ENCODE measurements at places on chromosomes 1 and 21.
A peak's percentile ranks its signal among the peaks of the same experiment; 100 is the strongest.

DNA sequence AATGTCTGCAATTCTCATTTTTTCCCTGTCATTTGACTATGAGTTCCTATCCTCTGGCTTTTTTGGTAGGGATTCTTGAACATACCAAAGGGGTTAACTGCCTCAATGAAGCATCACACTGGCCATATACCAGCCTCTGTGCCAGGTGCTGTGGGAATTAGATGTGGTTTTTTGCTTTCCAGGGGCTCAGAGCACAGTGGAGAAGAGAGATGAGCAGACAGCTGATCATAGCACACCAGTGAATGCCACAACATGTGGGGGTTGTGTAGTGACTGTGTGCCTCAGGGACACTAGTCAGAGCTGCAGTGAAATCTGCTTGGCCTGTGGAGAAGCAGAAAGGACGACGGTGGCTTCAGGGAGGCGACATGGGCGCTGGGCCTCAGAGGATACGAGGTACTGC is 30.8 kb downstream of the HLX start:
- DNase-seq = no peak

GRCh38 chr1:154418923-154419619 is 13.9 kb downstream of the IL6R start:
- no peak for DNase-seq

GRCh38 chr1:234127026-234127671 is 222.7 kb downstream of the SLC35F3 start:
- no peak for DNase-seq

DNA sequence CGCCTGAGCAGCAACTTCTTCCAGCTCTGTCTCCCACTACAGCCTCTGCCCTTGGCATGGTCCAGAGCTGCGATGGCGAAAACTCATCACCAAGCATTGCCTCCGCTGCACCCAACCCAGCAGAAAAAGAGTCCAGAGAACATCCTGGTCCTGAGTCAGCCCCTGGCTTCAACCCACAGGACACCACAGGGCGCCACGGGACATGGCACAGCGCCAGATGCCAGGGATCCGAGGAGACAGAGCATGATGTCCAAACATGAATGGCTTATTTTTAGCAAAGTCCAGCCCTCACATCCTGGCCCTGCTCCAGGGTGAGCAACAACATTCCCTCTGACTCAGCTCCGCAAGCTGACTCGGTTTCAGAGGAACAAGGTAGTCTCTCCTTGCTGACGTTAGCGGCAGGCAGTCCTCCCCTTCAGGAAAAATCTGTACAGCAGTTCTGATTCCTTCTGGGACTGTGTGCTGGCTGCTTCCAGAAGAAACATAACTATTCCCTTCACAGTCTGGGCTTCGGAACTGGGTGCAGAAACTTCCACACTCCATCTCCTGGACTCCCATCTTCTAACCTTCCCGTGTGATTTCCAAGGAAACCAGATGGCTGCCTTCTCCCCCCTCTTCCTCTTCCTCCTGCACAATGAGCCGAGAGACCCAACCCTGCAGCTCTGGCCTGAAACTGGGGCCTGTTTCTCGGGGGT is 131.3 kb downstream of the TOMM20 start:
- DNase-seq = no peak

GRCh38 chr1:228697207-228698016 is 37.9 kb upstream of the RHOU start:
- no peak for DNase-seq

DNA sequence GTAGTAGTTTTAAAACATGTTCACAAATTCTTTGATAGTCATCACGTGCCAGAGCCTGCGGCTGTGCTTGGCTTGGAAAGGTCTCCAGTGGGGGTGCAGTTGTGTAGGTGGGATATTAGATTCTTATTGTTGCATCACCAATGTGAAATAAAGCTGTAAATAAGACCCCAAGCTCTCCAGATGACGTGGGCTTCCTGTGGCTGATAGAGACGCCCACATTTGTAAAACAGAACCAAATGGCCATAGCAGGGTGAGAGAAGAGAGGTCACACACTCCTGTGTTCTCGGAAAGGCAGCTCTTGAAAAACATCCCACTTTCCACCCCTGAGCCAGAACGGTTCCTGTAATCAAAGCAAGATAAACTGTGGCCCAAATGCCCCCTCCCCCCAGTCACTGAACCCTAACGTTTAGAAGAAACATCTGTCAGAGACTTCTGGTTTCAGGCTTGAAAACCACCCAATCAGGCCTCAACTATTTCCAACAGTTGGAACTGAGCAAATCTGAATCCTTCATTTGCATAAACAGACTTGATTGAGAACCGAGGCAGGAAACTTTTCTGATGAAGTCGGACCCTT is 6.6 kb upstream of the NTPCR start:
- no peak for DNase-seq

- DNase-seq = no peak
These were observed 53.3 kb downstream of the GATAD2B start for GRCh38 chr1:153869486-153869885.

DNA sequence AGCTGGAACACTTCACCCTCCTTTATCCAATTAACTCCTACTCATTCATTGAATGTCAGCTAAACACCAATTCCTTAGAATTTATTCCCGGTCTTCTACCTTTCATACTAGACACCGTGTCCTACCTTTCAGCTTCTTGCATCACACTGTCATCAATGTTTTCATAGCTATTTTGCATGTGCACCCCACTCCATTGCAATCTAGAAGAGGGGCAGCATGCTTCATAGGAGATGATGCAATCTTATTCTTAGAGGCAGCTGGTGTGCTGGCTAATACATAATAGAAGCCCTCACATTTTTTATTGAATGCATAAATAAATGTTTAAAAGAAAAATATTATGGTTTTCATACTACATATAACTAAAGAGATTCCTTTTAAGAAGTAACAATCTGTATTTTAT is 123.6 kb downstream of the DSCAM start:
- no peak for DNase-seq

GRCh38 chr21:25881524-25882376 is 147.0 kb downstream of the GABPA start:
- DNase-seq = peak; percentile 38

- DNase-seq = no peak
These were observed 300.4 kb downstream of the PLA2G4A start for GRCh38 chr1:187129132-187129531.

GRCh38 chr21:45589686-45590245 is 47.5 kb upstream of the SLC19A1 start:
- no peak for DNase-seq

GRCh38 chr1:110643879-110644472 is 30.8 kb downstream of the KCNA3 start:
- no peak for DNase-seq

DNA sequence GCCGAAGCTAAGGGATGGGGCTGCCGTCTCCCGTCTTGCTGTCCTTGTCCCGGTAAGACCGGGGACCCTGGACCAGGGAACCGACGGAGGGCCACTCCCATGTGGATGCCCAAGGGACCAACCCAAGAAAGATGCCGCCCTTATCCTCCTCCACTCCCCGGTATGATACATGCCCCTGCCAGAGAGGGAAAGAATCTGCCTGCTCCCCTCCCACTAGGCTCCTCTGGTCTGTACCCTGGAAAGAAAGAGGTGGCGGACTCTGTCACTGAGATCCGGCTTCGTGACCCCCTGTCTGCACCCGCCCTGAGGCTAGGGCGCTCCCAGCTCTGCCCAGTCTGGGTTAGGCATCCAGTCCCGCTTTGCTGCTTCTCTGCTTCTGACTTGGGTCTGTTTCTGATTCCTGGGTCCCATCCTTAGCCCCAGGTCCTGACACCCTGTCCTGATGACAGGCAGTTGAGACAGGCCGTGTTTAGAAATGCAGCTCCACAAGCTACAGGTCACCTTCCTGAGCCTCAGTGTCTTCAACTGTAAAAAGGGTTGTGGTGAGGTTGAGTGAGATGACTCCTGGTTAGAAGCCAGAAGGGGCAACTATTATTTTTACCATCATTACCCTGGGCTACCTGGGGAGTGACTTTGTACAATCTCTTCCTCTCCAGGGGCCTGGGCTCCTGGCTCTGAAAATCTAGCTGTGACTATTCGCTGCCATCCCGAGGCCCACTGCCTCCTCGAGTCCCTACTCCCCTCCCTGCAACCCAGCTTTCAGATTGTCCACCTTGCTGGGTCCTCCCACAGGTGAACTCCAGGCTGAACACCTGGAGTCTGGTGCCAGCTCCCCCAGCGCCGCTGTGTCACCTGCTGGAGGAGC is 3.7 kb downstream of the MATN1 start:
- DNase-seq = no peak

- no peak for DNase-seq
These were observed 21.1 kb downstream of the CLDN8 start for GRCh38 chr21:30194701-30195299.

DNA sequence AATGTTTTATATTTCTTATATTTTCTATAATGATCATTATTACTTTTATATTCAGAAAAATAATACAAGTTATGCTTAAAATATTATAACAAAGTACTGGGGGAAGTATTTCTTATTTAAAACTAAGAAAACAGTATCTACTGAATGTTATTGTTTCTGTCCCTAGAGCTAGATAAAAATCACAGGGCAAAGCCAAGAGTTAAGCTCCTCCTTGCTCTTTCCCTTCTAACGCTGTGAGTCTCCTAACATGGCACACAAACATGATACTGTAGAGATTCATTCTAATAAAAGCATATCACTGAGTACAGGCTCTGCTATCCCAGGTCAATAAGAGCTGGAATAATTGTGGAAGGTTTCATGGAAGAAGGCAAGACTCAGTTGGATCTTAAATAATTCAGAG is 53.4 kb downstream of the PTPN14 start:
- no peak for DNase-seq

DNA sequence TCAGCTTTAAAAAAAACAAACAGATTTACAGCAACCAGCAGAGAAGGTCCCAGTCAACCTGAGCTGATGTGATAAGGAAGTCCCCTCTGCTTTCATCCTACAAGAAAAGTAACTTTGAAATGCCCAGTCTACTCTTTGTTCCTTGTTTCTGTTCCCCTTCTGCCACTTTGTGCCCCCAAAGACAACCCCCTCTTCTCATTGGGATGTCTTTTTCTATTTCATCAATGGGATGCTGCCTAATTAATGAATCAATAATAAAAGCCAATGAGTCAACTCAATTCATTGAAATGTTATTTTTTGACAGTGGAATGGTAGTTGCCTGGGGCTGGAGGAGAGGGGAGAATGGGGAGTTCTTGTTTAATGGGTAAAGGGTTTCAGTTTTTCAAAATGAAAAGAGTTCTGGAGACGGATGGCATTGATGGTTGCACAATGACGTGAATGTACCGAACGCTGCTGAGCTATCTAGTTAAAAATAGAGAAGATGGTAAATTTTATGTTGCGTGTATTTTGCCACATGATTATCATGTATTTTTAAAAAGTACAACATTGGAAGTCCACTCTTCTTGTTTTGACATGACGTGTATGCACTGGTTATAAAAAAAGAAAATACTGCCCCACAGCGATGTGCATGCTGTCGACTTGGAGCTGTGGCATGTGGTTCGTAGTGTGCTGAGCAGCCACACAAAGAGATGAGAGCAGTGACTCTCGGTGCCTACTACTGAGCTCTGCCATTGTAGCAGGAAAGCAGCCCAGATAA is 22.4 kb upstream of the PADI2 start:
- no peak for DNase-seq

GRCh38 chr1:206578068-206578977 is 33.9 kb downstream of the EIF2D start:
- no peak for DNase-seq

- DNase-seq = no peak
These were observed 61.7 kb downstream of the ARID4B start for GRCh38 chr1:235266325-235266724.

GRCh38 chr21:31967334-31967733 is 94.5 kb downstream of the HUNK start:
- DNase-seq = no peak

DNA sequence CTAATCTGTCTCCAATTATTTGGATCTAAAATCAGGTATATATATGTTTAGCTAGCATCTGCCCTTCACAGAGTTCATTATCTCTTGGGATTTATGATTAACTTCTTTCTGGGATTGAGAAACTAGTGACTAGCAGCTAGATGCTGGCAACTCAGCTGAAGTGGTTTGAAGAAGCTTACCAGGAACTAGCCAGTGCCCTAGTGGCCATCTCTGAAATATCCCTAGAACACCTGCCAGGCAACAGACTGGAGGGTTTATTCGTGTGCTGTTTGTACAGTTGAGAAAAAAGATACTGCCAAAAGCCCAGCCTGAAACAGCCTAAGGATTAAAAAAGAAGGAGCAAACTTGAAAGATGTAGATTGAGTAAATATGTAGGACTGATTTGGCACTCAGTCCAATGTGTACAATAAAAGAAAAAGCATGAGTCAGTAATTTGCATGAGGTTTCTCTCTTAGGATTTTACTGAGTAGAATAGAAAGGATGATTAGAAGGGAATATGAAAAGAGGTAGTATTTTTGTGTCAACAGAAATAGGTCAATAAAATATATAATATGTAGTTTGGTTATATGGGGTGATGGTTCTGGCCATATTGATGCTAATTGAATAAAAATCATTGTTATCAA is 1144.6 kb upstream of the ADGRL2 start:
- DNase-seq = no peak

GRCh38 chr1:50667272-50667671 is 244.0 kb upstream of the DMRTA2 start:
- DNase-seq = no peak

DNA sequence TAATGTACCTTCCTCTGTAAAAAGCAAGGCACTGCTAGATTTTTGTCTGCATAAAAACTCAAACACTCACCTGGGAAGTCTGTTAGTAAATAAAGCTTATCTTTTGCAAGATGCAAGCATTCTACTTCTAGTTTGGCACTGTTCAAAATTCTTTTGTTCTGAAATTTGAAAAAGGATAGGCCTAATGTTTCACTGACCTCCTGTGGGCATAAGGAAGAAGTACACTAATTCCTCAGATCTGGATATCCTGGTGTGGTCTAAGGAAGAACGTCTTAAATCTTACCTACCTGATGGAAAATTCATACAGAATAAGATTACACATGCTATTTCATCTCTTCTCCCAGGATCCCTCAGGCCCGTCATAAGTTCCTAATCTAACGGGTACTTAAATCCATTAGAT is 93.5 kb upstream of the CAMK1G start:
- no peak for DNase-seq

Data from stimulated activated CD4-positive, alpha-beta T cell treated with anti-CD3 and anti-CD28 coated beads, Interleukin-4, amount 100 ng/mL, for 4 hours (primary cell).